ENCODE measurements at places on chromosomes 13 and 19.

DNA sequence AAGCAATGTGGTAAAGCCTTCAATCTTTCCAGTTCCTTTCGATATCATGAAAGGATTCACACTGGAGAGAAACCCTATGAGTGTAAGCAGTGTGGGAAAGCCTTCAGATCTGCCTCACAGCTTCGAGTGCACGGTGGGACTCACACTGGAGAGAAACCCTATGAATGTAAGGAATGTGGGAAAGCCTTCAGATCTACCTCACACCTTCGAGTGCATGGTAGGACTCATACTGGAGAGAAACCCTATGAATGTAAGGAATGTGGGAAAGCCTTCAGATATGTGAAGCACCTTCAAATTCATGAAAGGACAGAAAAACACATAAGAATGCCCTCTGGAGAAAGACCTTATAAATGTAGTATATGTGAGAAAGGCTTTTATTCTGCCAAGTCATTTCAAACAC is 15.6 kb upstream of the ZNF763 start:
- no peak for DNase-seq

DNA sequence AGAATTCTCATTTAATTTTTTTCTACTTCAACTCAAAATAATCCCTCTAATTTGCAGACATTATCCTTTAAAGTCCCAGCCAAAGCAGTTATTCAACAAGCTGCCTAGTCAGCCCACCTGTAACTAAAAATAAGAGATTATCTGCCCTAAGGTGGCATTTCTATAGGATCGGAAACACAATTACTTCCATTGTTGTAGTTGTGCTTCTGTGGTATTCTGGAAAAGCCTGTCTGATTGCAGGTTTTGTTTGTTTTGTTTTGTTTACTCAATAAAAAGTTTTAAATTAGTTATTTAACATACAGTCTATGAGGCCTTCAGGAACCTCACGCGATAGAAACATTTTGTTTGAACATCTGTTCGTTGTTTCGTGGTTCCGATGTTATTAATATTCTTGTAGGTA is 101.0 kb downstream of the ZIC5 start:
- no peak for DNase-seq

DNA sequence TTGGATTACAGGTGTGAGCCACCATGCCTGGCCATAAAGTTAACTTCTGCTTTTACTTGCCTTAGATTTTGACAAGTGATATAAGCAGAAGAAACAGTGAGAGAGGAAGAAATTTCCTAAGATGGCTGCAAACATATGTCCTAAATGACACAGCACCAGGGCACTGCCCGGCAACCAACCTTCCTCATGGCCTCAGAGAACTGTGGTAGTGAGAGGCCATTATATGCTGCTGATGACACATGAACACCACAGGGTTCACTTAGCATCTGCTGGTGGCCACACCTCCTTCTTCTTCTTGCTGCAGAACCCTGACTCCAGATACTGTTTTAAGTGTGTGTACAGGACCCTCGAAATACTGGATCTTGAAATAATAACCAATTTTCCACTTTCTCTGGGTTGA is 88.2 kb downstream of the KCTD12 start:
- DNase-seq: no peak

- no peak for DNase-seq
Observed at GRCh38 chr13:35990196-35990595, 141.0 kb downstream of the DCLK1 start.

GRCh38 chr13:111275995-111276618 is 44.3 kb upstream of the TEX29 start:
- no peak for DNase-seq

GRCh38 chr19:11382898-11383705 is 1.0 kb downstream of the EPOR start:
- peak; percentile 87 for DNase-seq

DNA sequence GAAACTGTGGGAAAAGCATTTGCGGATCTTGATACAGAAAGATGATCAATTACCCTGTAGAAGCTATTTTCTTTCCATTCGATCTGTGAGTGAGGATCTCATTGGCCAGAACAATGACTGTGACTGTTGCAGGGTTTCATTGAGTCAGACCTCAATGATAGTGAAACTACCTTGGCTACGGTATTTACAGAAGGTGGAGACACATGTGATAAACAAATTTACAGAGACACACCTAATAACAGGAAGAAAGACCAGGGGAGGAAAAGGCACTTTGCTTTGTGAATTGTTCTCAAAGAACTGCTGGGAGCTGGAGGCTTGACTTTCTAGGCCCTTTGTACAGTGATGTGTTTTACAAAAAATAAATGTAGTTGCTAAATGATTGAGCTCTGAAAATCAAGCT is 19.9 kb upstream of the ARGLU1 start:
- DNase-seq: no peak

DNA sequence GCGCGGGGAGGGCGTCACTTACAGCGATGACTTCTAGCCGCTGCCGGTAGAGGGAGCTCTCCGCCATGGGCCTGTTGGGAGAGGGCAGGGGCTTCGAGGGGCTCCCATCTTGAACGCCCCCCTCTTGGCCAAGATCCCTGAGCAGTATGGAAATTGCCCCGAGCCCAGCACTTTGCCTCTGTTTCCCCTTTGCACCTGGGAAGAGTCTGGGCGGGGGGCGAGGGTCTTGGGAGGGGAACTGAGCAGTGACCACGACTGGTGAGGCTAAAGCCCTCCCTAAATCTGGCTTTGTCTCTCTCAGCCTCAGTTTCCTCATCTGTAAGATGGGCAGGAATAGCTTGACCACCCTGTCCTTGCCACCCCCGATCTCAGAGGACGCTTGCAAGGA is 2.8 kb downstream of the PALM3 start:
- DNase-seq: no peak

DNA sequence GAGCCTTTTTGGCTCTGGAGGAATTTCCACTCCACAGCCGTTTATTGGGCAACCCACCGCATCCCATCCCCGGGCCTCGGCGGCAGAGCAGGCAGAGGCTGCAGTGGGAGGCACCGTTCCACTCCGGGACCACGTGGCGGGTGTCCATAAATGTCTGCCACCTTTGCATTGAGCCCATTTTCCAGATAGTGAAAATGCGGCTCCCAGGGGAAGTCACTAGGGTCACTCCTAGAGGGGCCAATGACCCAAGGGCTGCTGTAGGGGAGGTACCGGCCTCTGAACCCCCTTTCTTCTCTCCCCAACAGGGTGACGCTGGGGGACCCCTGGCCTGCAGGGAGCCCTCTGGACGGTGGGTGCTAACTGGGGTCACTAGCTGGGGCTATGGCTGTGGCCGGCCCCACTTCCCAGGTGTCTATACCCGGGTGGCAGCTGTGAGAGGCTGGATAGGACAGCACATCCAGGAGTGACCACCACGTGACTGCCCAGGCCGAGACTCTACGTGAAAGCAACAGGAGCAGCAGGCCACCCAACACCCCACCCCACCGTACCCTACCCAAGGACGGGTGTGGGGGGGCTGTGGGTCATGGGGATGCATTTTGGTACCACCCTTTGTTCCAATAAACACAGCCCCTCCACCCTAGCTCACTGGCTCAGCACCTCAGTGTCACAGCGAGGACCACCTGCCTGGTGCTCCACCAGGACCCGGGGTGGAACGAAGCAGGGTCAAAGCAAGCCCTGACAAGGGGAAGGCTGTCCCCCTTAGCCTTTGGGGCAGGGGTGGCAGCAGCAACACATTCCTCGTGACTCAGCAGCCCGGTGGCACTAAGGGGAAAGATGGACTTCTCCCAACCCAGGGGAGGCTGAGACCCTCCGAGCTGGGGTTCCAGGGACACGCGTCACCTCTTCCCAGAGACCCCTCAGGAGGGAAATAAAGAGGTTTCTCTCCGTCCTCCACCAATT is 1.5 kb downstream of the TIMM13 start:
- no peak for DNase-seq

DNA sequence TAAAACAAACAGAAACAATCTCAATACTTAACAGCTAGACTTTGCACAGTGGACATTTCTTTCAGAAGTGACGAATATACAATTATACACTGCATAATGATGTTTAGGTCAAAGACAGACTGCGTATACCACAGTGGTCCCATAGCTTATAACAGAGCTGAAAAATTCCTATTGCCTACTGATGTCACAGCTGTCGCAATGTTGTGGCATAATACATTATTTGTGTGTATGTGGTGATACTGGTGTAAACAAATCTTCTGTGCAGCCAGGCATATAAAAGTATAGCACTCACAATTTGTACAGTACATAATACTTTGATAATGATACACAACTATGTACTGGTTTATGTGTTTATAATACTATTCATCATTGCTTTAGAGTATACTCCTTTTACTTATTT is 116.7 kb downstream of the TNFRSF19 start:
- no peak for DNase-seq

GRCh38 chr19:8324186-8325050 is 3.1 kb downstream of the RPS28 start:
- no peak for DNase-seq

DNA sequence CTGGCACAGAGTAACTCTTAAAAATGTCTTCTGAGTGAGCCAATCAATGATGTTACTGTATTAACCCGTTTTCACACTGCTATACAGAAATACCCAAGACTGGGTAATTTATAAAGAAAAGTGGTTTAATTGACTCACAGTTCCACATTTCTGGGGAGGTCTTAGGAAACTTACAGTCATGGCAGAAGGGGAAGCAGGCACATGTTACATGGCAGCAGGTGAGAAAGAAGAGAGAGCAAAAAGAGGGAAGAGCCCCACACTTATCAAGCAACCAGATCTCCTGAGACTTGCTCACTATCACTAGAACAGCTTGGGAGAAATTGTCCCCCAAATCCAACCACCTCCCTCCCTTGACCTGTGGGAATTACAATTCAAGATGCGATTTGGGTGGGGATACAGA is 97.6 kb upstream of the MIR17HG start:
- no peak for DNase-seq

DNA sequence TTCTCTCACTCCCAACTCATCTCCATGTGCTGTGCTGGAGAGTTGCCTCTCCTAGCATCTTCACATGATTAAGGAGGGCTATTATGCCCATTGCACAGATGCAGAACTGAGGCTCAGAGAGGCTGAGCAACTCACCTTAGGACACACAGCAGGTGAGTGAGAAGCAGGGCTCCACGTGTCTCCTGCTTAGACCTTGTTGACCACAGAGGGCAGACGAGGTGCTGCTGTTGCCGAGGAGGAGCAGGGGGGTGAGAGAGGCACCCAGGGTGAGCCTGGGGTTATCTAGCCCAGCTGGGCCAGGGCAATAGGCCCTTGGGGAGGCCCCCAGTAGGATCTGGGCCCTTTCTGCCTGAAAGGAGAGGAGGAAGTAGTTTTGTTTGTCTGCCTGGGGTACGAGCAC is 2.4 kb upstream of the HSH2D start:
- no peak for DNase-seq

DNA sequence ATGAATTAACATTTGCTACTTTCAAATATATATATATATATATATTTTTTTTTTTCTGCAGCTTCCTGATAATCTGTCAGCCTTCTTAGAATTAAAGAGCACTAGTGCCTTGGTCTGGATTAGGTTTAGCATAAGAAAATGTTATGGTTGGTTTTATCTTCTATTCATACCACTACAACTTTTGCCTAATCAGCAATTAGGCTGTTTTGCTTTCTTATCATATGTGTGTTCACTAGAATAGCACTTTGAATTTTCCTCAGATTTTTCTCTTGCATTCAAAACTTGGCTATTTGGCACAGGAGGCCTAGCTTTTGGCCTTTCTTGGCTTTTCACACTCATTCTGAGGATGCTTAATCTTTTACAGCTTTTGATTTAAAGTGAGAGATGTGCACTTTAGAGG is 1468.1 kb downstream of the PCDH9 start:
- DNase-seq: no peak

DNA sequence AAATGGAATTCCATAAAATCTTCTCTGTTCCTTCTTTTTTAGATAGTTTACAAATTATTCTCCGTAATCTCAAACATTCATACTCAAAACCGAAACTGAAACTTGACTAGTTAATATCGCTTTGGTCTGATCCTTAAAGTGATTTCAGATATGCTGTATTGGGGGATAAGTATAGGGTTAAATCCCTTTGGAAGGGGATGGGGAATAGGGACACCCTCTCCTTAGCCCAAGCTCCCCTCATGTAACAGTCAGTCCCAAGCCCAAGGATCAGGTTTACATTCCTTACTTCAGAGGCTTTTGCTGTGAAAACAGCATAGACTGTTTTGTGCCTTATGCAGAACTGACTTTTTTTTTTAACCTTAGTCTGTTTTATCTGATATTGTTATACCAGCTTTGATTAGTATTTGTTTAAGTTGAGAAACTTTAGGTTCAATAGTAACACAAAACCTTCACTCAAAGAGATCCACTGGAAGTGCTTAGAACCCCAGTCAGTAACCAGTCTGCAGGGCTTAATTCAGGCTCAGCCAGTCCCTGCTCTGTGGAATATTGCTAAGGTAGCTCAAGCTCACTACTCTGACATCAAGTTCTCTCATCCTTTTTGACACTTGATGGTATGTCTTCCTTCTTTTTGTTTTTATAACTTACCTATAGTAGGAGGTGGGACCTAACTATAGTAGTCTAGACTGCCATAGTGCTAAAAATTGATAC is 10.5 kb downstream of the CDADC1 start:
- no peak for DNase-seq

GRCh38 chr19:17951157-17951989 is 15.5 kb upstream of the KCNN1 start:
- DNase-seq: no peak

GRCh38 chr19:1408300-1409203 is 1.2 kb downstream of the DAZAP1 start:
- peak; percentile 65 for DNase-seq

DNA sequence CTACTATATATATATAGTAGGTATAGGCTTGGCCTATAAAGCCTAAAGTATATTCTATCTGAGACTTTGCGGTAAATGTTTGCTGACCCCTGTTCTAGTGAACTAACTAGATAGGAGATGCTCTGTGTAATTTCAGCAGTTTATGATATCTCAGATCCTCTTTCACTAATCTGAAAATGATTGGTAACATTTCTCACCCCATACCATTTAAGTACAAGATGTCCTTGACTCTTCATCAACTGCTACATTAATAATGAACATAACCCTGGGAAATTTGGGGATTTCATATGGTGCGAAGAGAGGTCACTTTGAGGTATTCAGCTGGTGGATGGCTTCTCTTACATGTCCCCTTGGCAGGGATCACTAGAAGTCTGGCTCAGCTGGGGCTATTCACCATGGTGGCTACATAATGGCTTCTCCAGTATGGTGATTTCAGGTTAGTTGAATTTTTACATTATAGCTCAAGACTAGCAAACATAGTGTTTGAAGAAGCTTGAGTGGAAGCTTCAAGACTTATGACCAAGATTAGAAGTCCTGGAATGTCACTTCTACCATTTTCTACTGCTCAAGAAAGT is 103.6 kb upstream of the MYCBP2 start:
- DNase-seq: no peak

GRCh38 chr19:42540071-42540553 is 11.8 kb upstream of the CEACAM1 start:
- no peak for DNase-seq

GRCh38 chr13:76667551-76667950 is 218.7 kb downstream of the KCTD12 start:
- DNase-seq: no peak

DNA sequence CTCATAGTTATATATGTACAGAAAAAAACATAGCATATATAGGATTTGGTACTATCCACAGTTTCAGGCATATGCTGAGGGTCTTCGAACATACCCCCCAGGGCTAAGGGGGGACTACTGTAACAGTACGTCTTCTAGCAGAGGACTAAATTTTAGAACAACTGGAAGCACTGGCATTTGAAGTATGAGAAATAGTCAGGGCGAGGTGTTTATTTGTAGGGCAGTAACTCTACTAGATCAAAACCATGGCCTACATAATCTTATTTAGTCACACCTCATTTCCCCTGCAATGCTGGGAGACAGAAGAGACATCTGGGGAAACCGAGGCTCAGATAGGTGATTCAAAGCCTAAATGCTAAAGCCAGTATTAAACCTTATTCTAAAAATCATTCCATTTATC is 245.6 kb downstream of the DCT start:
- DNase-seq: no peak

All from liver (tissue), 10 donors.